Activated T-cell treated with anti-CD3 and anti-CD28 coated beads, Interleukin-2, amount 50 U/mL, for 72 hours (primary cell): ENCODE measurements at places on chromosomes 6 and 20. TPM values are rescaled to one million over a fixed set of nuclear protein-coding genes. Genes with fewer than 3 reads are reported as not detected.

DNA sequence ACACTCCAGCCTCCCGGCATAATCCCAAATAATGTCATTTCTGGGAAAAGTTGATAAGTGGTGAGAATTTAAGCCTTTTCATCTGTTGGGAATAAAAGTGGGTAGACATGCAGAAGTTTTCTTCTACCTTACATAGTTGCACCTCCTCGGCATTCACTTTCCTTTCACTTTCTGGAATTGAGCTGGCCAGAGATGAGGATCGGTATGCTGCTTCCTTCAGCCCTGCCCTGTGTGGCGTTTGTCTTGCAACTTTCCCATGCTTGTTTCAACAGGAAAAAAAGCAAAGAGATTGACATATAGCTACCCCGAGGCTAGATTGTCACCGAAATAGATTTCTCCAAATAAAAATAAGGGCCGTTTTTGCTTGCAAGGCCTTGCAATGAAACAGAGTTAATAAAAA, 65.8 kb upstream of the JAG1 start:
- no peak overlapping the region for H3K27ac ChIP-seq
- H3K27me3 ChIP-seq = peaks cover 21% of the 10 kb centered on the region
- no peak overlapping the region for H3K4me3 ChIP-seq

- no peak for DNase-seq
- H3K27ac ChIP-seq = no peak overlapping the region
- no peaks in the 10 kb centered on the region for H3K4me1 ChIP-seq
- peaks cover 3% of the 10 kb centered on the region for H3K36me3 ChIP-seq
- no peak overlapping the region for H3K4me3 ChIP-seq
These were observed 906.8 kb downstream of the GRIK2 start for GRCh38 chr6:102300350-102300749.

- H3K36me3 ChIP-seq = peaks cover 5% of the 10 kb centered on the region
- no peak for DNase-seq
These were observed 14.3 kb downstream of the SERPINB6 start for GRCh38 chr6:2956930-2957685.

DNA sequence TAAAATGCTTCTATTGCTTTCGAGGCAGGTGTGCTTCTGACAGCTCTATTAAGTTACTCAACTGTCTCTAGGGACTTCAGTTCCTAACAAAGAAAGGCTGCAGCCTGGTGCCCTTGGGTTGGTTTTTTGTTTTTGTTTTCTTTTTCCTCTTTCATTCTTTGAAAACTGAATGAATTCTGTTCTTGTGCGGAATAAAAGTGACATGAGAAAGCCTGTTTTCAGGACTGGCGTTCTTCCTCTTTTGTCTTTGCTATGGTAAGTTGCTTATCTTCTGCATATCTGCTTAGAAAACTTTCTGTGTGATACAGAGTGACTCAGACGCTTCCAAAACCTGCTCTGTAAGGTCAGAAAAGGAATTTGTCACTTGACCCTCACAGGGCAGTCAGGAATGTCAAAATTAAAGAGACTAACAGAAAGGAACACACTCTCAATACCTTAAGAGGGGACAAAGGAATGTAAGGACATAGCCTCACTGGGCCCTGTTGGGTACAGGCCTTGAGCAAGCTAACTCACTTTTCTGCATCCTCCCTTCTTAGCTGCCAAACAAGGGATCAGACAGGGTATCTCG, 56.2 kb upstream of the NHSL1 start:
- H3K36me3 ChIP-seq = no peaks in the 10 kb centered on the region

DNA sequence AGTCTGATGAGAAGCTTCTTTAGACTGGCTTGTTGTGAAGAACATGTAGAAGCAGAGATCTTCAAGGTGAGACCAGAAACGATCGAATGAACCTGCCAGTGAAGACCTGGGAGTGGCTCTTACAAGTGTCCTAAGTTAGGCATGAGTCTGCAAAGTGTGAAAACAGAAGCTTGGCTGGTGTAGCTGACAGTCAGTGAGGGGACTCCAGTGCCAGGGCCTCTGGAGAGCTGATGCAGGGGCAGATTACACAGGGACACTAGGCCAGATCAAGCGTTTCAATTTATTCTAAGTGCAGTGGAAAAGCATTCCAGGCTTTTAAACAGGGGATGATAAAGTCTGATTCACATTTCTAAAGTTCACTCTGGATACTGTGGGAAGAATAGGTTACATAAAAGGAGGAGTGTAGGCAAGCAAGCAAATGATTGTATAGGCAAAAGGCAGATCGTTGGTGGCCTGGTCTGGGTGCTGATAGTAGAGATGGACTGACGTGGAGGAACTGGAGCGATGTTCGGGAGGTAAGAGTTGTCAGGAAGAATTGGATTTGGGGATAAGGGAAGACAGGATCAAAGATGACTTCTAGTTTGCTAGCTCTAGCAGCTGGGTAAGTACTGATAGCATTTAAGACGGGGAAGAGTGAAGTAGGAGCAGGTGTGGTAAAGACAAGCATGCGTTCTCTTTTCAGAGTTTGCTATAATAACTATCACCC, 133.5 kb downstream of the MAN1A1 start:
- H3K27me3 ChIP-seq = no peaks in the 10 kb centered on the region
- no peaks in the 10 kb centered on the region for H3K36me3 ChIP-seq
- H3K4me1 ChIP-seq = no peaks in the 10 kb centered on the region
- no peak overlapping the region for H3K4me3 ChIP-seq
- no peak for DNase-seq
- no peak overlapping the region for H3K27ac ChIP-seq

DNA sequence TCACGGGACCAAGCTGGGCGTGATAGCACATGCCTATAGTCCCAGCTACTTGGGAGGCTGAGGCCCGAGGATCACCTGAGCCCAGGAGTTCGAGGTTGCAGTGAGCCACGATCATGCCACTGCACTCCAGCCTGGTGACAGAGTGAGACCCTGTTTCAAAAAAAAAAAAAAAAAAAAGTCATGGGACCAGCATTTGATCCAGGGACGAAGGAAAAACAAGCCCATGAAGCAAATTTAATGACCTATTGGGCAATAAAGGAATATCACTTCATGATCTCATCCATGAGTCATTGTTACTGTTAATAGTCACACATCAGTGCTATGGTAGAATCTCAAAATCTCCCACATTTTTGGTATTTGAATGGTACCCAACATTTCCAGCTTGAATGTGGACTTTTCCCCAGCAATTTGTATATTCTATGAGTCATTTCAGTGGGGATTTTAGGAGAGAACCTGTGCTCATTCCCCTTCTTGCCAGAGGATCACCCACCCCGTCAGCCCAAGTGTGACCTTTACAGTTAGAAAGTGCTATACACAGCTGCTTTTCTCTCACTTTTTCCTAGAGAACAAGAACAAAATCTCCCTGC, 8.5 kb upstream of the SOD2 start:
- peaks cover 10% of the 10 kb centered on the region for H3K4me1 ChIP-seq
- H3K36me3 ChIP-seq = peaks cover 5% of the 10 kb centered on the region
- H3K27ac ChIP-seq = no peak overlapping the region

GRCh38 chr6:144377586-144378210, 92.6 kb downstream of the UTRN start:
- H3K4me1 ChIP-seq = peaks cover 42% of the 10 kb centered on the region
- H3K27me3 ChIP-seq = no peaks in the 10 kb centered on the region
- DNase-seq = no peak
- no peak overlapping the region for H3K27ac ChIP-seq
- H3K4me3 ChIP-seq = no peak overlapping the region

DNA sequence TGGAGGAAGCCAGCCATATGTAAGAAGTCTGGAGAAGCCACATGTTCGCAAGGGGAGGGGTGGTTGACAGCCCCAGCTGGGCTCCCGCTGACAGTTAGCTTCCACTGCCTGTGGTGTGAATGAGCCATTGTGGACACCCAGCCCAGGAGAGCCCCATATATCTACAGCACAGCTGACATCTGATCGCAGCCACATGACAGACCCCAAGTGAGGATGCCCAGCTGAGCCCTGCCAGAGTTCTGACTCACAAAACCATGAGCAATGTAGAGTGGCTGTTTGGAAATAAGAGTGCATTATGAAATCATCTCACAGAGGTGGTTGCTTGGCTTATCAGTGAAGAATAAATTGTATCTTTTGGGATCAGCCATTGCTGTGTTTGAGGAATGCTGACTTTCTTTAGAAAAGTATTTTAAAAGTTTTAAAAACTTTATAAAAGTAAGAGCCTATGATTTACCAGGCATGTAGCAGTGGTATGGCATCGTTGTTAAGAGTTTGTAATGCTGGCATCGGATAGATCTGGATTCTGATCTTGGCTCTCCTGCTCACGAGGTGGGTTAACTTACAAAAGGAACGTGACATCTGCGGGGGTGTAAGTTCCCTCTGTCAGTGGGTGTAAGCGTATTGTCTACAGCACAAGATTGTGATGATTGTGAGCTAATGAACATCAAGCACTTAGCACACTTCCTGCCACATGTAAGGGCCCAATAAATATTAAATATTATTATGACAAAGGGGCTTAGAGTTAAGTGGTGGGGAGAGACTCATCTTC, 24.1 kb downstream of the CFAP61 start:
- no peaks in the 10 kb centered on the region for H3K4me1 ChIP-seq
- H3K27me3 ChIP-seq = peaks cover 13% of the 10 kb centered on the region
- no peak for DNase-seq
- no peaks in the 10 kb centered on the region for H3K36me3 ChIP-seq

GRCh38 chr6:104118274-104118673, 741.4 kb downstream of the HACE1 start:
- H3K4me3 ChIP-seq = no peak overlapping the region
- no peaks in the 10 kb centered on the region for H3K4me1 ChIP-seq
- no peak overlapping the region for H3K27ac ChIP-seq

DNA sequence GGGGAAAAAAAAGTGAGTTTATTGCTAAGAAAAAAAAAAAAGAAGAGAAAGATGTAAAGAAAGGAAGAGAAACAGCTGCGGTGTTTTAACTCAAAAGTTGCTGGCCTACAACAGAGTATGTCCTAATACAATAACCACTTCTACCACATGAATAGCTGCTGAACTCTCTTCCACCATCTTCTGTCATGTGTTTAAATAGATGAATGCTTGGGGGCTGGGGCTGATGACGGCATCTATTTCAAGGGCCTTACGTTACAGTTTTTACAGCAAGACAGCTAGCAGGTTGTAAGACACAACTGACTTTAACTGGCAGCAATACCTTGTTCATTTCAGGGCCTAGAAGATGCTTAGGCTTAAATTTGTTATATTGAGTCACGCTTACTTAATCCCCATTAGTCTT, 50.4 kb downstream of the MAP3K7 start:
- H3K27me3 ChIP-seq = no peaks in the 10 kb centered on the region
- no peak for DNase-seq
- H3K4me1 ChIP-seq = no peaks in the 10 kb centered on the region
- H3K27ac ChIP-seq = peak overlapping the region; percentile 54
- no peaks in the 10 kb centered on the region for H3K36me3 ChIP-seq
- no peak overlapping the region for H3K4me3 ChIP-seq

DNA sequence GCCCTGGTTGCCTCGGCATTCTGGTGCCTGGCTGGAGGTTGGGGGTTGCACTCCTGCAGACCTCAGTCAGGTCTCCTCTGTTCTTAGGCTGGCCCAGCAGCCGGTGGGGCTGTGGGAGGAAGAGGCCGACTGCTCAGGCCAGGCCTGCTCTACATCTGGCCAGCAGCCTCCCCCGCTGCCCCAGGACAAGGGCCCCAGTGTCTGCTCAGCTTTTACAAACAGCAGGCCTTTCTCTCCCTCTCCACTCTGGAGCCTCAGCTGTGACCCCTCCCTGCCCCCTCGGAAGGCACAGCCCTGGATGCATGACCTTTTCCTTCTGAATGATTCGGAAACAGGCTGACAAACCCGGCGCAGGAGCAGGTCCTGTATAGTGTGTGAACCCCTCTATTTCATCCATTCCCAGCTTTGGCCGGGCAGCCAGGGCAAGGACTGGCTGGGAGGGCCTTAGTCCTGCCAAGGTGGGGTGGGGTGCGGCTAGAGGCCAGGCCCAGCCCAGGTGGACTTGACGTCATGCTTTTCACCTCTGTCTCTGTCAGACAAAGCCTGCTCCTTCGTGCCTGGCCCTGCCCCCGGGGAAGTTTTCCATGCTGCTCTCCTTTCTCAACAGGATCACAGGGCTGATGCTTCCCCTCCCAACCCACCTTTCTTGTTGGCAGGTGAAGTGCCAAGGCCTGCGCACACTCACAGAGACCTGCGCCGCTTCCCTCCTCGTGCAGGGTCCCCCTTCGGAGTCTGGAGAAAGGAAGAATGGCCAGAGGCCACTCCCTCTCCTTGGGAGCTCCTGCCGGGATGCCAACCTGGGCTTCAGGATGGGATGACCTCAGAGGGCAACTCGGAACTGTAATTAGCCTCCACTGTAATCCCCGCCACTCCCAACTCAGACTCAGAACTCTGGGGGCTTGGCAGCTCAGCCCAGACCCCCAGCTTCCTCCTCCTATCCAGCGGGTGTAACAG, 10.1 kb upstream of the ITPR3 start:
- H3K4me3 ChIP-seq = no peak overlapping the region
- DNase-seq = no peak
- H3K36me3 ChIP-seq = peaks cover 3% of the 10 kb centered on the region
- H3K4me1 ChIP-seq = peaks cover 7% of the 10 kb centered on the region
- no peaks in the 10 kb centered on the region for H3K27me3 ChIP-seq
- H3K27ac ChIP-seq = no peak overlapping the region

GRCh38 chr20:16350465-16350864, 222.8 kb downstream of the KIF16B start:
- no peak overlapping the region for H3K4me3 ChIP-seq
- H3K36me3 ChIP-seq = no peaks in the 10 kb centered on the region
- no peaks in the 10 kb centered on the region for H3K27me3 ChIP-seq
- H3K4me1 ChIP-seq = no peaks in the 10 kb centered on the region

PTK6 gene
- 1.2 TPM for total RNA-seq

BPIFB2 gene
- not detected for total RNA-seq

RAMACL gene
- total RNA-seq = 0.95 TPM
